ENCODE measurements at places on chromosomes 2 and 18. TPM values are rescaled to one million over a fixed set of nuclear protein-coding genes. Genes with fewer than 3 reads are reported as not detected.

DNA sequence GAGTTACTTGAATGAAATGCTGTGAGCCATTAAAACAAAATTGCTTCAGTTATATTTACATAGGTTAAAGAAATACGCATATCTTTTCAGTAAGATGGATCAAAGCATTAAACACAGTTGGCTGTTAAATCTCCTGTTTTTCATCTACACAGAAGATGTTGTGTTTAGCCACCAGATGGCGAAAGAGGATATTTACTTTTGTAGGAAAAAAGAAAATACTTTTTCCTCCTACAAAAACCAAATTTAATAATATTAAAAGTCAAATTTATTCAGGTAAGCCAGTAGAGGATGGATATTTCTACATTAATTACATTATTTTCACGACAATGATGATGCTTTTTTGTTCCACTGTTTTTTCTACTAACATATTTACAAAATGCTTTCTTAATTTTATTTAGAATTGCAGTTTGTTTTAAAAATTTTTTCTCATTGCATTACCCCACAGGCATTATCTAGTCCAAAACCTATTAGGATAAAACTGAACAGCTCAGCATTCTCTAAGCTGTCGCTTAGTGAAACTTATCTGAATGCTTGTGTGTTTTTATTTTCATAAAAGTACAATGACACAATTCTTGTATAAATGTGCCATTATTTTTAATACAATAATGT is 173.7 kb downstream of the ASXL3 start:
- no peak for DNase-seq

DNA sequence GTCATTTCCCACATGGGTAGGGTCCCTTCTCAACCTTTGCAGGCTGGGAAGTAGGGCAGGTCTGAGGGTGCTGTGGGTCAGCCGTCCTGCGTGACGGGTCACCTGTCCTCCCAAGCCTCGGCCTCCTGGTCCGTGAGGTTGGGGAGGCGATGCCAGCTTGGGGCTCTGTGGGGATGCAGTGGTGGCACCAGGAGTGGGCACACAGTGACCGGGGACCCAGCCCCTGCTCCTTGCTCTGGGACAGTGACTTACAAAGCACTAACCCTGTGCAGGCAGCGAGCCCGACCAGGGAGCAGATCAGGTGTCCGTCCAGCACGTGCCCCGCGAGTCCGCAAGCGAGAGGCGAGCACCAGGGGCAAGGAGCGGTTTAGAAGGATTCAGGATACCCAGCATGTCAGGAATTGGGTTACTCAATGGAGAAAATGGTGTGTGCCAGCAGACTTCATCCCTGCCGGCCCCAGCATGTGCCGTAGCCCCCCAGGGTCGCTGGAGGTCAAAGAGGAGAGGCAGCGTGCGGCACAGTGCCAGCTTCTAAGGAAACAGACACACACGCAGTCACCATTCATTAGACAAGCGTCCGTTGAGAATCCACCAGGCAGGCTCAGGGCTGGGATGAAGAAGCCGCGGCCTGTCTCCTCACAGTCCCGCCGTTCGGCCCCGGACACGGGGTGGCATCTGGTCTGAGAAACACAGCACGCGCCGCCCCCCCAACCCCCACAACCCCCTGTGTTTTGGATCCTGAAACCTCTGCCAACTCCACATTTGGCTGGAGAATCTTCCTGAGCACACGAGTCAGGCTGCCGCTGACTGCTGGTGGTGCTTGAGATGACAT is 11.7 kb downstream of the COLEC11 start:
- no peak for DNase-seq

- DNase-seq = no peak
These were observed 363.5 kb downstream of the GRB14 start for GRCh38 chr2:164257742-164258141.

DNA sequence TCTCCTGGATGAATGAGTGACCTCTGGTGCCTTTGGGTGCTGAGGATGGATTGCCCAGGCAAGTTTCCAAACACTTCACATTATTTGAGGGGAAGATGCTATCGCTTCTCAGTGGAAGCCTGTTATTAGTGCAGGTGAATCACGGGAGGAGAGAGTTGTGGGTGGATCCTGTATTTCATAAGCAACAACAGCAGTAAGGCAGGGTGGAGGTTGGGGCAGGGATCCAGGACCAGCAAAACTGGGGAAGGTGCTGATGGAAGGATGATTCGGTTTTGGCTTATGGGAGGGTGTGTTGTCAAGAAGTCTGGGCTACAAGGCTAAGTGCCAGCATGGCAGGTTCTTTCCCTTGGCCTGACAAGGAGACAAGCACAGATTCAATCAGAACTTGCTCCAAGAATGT is 37.7 kb upstream of the SETBP1 start:
- no peak for DNase-seq

- DNase-seq = no peak
These were observed 418.8 kb upstream of the SPHKAP start for GRCh38 chr2:228600265-228600664.

DNA sequence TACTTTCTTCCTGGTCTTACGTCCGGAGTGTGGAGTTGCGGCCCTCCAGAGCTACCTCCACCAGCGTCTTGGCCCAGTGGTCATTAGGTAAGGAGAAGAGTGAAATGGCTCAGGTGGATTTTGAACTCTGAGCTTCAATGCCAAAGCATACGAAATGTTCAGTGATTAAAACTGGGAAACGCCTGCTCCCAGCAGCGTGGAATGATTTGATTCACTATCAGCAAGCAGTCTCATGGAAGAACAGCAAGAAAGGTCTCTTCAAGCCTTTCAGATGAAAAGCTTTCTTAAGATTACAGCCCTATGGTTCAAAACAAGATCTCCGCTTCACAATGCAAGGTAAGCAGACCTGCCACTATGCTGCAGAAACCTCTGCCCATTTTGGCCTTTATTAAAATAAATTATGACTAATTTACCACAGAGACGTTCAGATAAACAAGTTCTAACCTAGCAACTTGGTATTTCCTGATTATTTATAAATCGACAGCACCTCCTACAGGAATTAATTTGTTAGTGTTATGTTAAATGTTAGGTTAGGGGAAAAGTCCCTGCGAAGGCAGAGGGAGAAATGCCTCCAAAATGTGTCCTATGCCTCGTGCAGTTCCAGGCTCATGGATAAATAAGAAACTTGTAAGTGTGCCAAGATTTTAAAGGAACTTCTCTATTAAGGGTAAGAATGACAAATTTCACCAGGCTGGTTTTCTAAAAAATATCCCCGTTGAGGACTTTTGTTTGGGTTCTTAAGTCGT is 10.1 kb downstream of the SP9 start:
- DNase-seq = no peak

DNA sequence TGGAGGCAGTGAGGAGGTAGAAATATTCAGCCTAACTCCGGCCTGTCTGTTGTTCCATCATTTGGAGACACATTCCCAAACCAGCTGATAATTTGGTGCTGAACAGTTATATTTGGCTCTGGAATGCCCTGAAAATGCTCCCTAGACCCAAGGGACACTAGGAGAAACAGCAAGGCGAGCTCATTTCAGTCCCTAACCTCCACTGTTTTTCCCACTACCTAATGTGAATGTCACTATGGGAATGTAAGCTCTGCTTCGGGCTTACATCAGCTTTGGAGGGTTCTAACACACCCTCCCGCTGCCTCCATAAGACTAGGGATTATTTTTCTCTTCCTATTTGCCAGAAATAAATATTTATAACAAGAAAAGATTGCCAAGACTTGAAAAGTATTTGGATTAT is 103.5 kb downstream of the ANTXR1 start:
- DNase-seq = no peak

DNA sequence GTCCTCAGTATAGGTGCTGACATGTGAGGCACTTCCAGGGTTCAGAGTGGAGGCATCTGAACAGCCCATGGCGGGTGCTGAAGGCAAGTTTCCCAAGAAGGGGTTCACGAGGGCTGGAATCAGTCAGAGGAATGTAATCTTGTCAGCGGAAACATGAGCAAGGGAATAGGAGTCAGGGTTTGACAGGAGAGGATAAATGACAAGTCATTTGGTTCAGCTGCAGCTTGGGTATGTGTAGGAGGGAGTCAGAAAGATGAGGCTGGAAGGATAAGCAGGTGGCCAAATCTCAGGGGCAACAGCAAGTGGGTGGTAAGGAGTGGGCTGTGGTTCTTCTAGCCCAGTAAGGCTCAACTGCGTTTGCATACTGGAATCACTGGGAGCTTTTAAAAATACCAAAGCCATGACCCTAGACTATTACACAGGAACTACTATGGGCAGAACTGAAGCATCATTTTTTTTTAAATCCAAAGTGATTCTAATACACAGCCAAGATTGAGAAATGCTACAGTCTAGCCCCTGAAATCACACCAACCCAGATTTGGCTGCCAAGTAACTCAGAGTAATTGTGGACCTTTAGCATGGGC is 41.8 kb upstream of the NAB1 start:
- no peak for DNase-seq

DNA sequence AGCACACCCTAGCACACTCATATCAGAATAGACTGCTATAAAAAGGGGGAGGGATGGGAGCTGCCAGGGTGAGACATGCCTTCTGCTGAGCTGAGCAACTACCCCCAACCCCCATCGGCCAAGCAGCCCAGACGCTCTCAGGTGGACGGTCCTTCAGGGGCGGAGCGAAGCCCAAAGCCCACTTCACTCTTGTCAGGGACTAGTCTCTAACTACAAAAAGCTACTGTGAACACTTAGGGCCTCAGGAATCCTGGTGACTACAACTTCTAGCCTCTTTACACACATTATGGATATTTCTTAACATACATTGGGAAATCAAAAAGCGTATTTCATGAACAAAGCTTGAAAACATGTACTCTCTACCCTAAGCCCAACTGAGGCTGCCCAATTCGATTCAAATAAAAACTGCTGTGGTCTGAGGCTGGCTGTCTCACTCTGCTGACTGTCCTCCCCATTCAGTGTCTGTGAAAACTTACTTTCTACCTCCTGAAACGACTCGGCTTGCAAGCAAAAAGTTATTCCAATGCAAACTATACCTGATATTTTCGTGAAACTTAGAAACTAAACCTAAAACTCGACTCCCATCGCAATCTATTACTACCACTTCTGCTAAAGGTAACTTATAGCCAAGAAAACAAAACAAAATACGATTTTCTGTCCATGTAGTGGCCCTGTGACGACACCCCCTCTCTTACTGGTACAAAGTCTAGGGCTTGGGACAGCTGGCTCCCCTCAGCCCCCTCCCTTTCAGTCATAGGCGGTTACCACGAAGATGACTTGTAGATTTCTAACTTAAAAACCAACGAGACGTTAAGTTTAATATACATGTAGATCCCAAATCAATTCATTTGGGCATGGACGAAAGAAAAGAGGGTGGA is 1.2 kb downstream of the SERTAD2 start:
- no peak for DNase-seq

GRCh38 chr2:40545645-40546044 is 93.8 kb upstream of the SLC8A1 start:
- no peak for DNase-seq

GRCh38 chr2:43154685-43155084 is 71.7 kb downstream of the ZFP36L2 start:
- no peak for DNase-seq

DNA sequence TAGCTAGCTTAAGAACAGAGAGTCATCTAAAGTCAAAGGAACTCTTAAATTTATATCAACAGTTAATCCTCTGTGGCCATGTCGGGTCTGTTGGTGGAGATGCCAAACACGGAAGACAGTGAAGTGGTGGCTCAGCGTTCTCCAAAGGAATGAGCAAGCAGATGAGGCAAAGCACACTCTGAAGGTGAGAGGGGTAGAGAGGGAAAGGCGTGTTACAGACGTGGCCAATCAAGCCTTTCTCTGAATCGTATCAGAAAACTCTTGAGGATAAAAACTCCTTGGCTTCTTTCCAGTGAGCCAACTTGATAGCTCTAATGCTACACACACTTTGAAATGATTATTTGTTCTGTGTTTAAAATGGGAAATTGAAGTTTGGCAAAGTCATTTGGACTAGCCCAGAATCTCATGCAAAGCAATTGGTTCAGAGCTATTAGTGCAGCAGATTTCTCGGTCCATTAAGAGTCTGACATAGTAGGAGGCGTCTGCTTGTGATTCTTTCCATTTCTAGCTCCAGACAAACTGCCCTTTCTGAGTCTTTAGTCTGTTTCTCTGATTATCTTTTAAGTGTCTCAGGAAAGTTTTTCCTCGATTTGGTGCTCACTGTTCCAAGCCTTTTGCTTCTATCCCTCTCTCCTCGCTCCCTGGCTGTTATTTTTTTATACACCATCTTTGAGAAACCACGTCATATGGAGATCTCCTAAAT is 57.5 kb upstream of the CPO start:
- DNase-seq = no peak

The TRABD2A gene
- 0.98 TPM for total RNA-seq

The TMEM200C gene
- total RNA-seq = not detected

The CCT4 gene
- total RNA-seq = 77.0 TPM

The ASAP2 gene
- total RNA-seq = 33.7 TPM

Measured in tibial nerve (tissue), 4 donors.